ENCODE measurements at places on chromosomes 7 and 10. TPM values are rescaled to one million over a fixed set of nuclear protein-coding genes. Genes with fewer than 3 reads are reported as not detected.

Gene ASZ1
- not detected for total RNA-seq

Gene TMEM213
- not detected for total RNA-seq

Gene SEMA3A
- 23.2 TPM for total RNA-seq

Gene PIP
- total RNA-seq: 140 TPM

Gene GNGT1
- not detected for total RNA-seq

Gene ATRNL1
- 0.16 TPM for total RNA-seq

Gene NPC1L1
- 0.16 TPM for total RNA-seq

Gene SYNPO2L
- 0.15 TPM for total RNA-seq

Gene MSMB
- total RNA-seq: 7.2 TPM

Gene CAMK2B
- total RNA-seq: 2.0 TPM

Gene PRR15
- 0.64 TPM for total RNA-seq

Gene TRDMT1
- 18.6 TPM for total RNA-seq

Gene TRPV5
- not detected for total RNA-seq

Gene EPHA1
- total RNA-seq: 15.4 TPM

Gene EMX2
- total RNA-seq: 0.98 TPM

Gene RNF148
- 10.7 TPM for total RNA-seq

Gene GNAT3
- not detected for total RNA-seq

Gene ADAM22
- 3.4 TPM for total RNA-seq

Gene MRPS16
- total RNA-seq: 40.6 TPM

Gene PVRIG
- total RNA-seq: 1.2 TPM

Gene PODXL
- 20.3 TPM for total RNA-seq

Gene BEND7
- 17.7 TPM for total RNA-seq

Gene LIPN
- not detected for total RNA-seq

Gene ZNF853
- total RNA-seq: 11.5 TPM

Gene DRGX
- not detected for total RNA-seq

Gene ELOVL3
- 0.88 TPM for total RNA-seq

Gene MGMT
- 57.8 TPM for total RNA-seq

Gene CDNF
- total RNA-seq: 2.9 TPM

Gene GPRIN2
- not detected for total RNA-seq

Gene BET1
- 18.1 TPM for total RNA-seq

Gene CRTAC1
- total RNA-seq: 1.6 TPM

Gene CYP3A5
- total RNA-seq: 25.9 TPM

Gene PAPSS2
- 21.1 TPM for total RNA-seq

Gene C10orf105
- not detected for total RNA-seq

Gene AGAP5
- 11.7 TPM for total RNA-seq

Gene LRRTM3
- total RNA-seq: not detected

Gene TMEM236
- 2.9 TPM for total RNA-seq

Gene TAF3
- 9.2 TPM for total RNA-seq

Gene CADPS2
- 67.5 TPM for total RNA-seq

Gene KCNIP2
- total RNA-seq: 11.9 TPM

Gene CPVL
- total RNA-seq: 44.2 TPM

Gene EXOSC1
- total RNA-seq: 36.7 TPM

Gene OPALIN
- total RNA-seq: not detected

Gene SEMA4G
- 2.2 TPM for total RNA-seq

Gene TUBAL3
- total RNA-seq: 1.9 TPM

Gene SLC18A3
- not detected for total RNA-seq

Gene VWC2
- total RNA-seq: not detected
